Daoy (cell line): ENCODE measurements at places on chromosomes 13 and 19.

- peak; percentile 69 for DNase-seq
Observed at GRCh38 chr13:106617561-106617960, 49.6 kb upstream of the ARGLU1 start.

GRCh38 chr19:35790981-35791813 lies 15.8 kb downstream of the ARHGAP33 start:
- no peak for DNase-seq

DNA sequence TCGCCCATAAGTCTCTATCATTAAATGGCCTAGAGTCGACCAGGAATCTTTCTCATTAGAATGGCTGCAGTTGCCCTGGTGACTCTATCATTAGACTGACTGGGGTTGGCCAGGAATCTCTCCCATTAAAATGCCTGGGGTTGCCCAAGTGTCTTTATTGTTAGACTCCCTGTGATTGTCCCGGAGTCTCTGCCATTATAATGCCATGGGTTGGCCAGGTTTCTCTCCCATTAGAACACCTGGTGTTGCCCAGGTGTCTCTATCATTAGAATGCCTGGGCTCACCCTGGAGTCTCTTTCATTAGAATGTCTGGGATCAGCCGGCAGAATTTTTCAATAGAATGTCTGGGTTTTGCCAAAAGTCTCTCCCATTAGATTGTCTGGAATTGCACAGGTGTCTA lies 1459.3 kb downstream of the UQCRFS1 start:
- no peak for DNase-seq

DNA sequence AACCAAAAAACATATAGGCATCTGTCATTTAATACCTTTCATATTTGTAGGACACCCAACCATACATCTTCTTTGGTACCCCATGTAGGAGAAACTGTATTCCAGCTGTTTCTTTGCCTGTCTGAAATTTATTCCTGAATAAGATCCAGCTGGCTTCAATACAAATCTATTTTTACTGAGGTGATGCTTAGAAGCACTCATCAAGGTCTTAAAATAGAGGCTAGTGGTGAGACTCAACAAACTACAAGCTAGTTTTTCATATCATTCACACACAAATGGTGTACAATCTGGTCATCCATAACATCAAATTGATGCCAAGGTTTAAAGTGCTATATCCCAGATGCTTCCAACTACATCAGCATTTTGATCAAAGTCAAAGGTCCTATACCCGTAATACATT lies 1071.3 kb upstream of the MIR17HG start:
- DNase-seq, result no peak

DNA sequence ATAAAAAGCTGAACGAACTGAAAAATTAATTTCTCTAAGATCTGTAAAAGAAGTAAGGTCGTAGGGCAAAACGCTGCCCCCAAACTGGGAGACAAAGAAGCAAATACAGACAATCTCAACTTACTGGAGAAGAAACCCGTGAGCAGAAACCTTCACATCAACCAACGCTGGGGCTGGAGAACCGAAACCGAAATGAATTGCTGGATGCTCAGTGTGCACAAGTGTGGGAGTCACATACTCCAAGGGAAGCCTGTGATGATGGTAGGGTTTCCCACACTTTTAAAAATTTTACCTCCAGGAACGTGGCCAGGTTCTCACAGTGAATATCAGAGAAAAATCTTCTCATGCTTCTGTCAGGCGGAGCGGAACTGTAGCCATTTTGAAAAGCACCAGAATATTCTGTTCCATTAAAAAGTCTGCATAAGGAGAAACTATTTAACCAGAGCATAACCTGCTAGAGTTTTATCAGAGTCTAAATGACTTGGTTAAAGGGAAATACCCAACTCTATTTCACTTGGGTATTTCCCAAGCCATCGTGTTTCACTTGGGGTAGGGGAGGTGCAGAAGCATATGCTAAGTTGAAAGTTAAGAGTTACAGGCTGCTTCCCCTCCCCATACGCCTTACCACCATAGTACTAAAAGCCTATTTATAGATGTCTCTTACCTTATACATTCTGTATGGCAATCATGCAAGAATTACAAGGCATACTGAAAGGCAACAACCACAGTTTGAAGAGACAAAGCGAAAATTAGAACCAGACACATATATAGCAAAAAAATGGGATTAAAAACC lies 110.5 kb upstream of the SLITRK1 start:
- DNase-seq, result no peak

DNA sequence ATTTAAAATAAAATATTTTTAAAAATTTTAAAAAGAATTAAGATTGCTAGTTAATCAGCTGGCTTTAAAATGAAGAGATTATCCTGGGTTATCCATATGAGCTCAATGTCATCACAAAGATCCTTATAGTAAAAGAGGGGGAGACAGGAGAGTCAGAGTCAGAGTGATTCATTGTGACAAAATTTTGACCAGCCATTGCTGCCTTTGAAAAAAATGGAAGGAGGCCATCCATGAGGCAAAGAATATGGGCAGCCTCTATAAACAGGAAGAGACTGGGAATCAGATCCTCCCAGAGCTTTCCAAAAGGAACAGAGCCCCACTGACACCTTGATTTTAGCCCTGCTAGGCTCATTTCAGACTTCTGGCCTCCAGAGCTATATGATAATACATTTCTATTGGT lies 9.3 kb upstream of the RUBCNL start:
- peak; percentile 11 for DNase-seq

DNA sequence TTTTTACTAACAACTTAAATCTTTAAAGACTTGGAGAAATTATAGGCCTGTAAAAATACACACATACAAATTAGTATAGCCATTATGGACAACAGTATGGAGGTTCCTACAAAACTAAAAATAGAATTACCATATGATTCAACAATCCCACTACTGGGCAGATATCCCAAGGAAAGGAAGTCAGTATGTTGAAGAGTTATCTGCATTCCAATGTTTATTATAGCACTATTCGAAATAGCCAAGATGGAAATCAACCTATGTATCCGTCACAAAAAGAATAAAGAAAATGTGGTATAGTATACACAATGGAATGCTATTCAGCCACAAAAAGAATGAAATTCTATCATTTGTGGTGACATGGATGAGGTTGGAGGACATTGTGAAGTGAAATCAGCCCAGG lies 37.2 kb downstream of the SLITRK1 start:
- DNase-seq, result no peak

DNA sequence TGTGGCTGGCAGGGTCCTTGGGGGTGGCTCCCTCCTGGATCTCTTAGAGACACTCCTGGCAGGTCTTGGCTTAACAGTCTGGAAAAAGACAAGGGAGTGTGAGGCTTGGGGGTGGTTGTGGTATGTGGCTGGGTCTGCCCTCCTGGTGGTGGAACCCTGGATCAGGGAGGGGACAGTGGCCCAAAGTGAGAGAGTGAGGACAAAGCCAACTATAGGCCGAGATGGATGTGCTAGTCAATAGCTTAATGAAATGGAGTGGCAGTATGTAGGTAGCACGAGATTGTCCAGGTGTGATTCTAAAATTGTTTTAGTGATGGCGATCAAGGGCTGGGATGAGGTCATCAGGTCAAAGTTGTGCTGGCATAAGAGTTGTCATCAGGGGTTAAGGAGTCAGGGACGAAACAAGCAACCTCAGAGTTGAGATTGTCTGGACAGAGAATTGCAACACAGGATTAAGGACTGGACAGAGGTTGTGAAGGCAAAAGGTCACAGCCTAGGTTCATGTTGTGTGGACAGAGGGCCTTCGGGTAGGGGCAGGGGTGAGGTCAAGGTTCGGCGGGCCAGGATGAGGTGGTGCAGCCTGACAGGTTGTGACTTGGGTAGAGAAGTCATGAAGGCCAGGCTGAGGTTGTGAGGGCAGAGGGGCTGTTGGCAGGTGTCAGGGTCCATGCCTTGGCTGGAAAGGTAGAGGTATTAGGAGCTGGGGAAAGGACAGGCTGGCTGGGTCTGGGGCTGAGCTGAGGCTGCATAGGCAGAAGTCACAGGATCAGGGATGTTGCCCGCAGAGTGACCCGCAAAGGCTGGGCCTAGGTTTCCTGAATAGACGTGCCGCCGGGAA lies 4.5 kb upstream of the RASAL3 start:
- DNase-seq, result no peak

- DNase-seq, result peak; percentile 0
Observed at GRCh38 chr13:61728471-61728870, 312.8 kb upstream of the PCDH20 start.

DNA sequence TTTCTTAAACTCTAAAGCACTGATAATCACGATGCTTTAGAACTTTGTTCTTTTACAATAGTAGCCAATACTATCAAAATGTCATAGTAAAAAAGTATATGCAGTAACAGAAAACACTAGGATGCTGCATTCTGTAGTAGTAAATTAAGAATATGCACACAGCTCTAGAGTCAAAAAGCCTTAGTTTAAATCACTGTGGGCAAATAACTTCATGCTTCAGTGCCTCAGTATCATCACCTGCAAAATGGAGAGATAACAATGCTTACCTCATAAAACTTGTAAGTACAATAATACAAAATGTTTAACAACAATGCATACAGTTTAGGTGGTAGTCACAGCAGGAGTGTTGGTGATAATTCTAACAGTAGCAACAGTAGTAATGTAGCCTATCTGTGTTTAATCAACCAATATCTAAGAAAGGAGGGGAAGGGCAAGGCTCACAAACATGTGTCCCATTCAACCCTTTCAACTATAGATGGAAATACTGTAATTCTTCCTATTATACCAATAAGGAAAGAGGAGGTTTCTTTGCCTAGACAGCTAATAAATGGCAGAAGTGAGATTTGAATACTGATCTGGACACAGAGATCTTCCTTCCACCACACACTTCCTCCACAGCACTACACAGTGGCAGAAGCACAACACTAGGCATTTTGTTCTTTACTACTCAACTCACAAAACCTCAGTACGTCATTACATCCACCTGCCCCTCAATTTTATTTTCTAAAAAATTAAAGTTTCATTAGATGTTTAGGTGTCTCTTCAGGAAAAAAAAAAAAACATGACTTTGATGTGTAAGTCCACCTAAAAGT lies 4.6 kb downstream of the RBM26 start:
- no peak for DNase-seq

DNA sequence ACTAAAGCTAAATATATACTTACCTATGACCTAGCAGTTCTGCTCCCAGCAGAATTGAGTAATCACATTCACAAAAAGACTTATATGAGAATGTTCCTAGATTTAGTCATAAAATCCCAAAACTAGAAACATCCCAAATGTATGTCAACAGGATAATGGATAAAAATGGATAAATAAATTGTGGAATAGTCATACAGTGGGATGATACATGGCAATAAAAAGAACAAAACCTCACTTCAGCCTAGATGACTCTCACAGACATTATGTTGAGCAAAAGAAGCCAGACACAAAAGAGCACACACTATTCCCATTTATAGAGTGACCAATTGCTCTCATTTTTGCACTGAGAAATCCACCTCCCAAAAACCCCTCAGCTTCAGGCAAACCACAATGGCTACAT lies 352.4 kb upstream of the HTR2A start:
- DNase-seq, result no peak

GRCh38 chr19:16385821-16386220 lies 61.2 kb downstream of the KLF2 start:
- DNase-seq, result no peak

DNA sequence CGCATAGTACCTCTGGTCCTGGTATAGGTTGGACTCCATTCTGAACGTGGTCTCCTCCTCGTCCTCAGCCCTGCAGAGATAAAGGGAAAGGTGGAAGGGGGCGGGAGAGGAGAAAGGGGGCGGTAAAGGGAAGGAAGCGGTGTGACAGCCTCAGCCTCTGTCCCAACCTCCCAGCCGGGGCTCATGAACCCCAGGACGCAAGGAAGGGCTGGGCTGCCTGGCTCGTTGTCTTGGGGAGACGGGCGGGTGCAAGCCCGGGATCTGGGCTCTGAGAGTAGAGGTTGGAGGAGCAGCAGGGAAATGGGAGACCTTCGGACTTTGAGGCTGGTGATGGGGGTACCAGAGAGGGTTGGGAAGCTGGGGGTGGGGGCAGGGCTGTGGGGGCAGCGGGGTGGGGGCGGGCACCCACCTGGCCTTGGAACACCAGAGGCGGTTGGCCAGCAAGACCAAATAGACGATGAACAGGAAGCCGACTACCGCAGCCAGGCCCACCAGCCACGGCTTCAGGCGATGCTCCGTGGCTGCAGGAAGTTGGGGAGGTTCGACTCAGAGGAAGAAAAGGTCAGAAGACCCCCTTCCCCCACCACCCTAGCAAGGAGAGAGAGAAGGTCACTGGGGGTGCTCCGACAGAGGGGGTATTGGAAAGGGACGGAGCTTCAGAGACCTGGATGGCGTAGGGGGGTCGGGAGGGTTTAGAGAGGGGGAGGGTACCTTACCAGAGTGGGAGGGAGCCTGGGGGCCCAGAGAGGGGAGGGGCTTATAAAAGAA lies 1.7 kb downstream of the SMIM24 start:
- DNase-seq, result no peak

DNA sequence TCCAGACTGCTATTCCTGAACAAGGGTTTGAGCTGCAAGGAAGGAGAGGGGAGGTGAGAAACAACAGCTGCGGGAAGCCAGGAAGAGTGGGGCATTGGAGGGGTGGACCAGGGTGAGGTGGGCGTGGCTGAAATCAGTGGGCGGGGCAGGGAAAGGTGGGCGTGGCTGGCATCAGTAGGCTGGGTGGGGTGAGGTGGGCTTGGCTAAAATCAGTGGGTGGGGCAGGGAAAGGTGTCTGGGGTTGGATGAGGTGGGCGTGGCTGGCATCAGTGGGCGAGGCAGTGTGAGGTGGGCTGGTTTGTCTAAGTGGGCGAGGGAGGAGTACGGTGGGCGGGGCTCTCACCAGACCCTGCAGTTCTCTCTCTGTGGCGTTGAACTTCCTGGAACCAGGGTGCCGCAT lies 87.6 kb downstream of the MUC16 start:
- DNase-seq, result no peak

- DNase-seq, result no peak
Observed at GRCh38 chr13:32107474-32107873, 75.9 kb downstream of the FRY start.

DNA sequence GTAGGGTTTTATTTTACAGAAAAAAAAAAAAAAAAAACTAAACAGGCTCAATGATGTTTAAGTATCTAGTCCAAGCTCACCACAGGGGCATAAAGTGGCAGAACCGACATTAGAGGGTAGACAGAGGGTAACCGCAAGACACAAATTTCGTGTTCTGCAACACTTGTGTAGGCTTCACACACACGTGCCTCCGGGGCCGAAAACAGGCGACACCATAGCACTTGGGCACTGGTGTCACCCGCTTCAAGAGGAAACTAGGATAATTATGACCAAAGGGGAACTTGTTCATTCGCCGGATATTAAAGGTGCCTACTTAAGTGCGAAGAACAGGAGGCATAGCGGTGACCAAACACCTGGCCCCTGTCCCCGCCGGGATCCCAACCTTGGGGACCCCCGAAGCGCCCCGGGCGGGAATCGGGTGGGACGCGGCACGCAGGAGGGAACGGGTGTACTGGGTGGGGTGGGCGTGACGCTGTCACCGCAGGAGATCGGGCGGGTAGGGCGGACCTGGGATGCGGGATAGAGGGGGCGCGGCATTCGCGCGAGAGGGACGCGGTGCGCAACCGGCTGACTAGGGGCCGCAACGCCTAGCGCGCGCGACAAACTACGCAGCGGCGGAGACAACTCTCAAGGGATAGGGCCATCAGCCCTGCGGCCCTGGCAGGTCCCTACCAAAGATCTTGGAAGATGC lies 558 bp downstream of the MZT1 start:
- DNase-seq, result peak; percentile 30

GRCh38 chr19:18603958-18604819 lies 2.4 kb downstream of the CRLF1 start:
- no peak for DNase-seq
